ENCODE measurements at places on chromosomes 1 and 21. TPM values are rescaled to one million over a fixed set of nuclear protein-coding genes. Genes with fewer than 3 reads are reported as not detected.

DNA sequence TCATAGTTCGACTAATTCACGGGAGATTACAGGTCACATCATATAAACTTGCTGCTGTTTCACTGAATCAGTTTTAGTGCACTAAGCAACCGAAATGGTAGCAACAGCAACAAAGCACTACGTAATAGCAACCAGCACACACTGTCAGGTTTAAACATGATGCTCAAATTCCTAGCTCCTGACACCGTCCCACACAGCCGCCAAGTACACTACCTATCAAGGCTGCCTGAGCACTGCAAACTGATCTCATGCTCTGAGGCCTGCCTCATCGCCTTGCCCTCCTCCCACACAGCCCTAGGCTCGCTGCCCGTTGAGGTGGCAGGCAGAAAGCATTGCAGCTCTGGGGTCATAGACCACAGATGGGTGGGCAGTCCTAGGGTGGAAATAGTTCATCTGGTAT is 12.4 kb downstream of the LAMC2 start:
- DNase-seq = no peak

DNA sequence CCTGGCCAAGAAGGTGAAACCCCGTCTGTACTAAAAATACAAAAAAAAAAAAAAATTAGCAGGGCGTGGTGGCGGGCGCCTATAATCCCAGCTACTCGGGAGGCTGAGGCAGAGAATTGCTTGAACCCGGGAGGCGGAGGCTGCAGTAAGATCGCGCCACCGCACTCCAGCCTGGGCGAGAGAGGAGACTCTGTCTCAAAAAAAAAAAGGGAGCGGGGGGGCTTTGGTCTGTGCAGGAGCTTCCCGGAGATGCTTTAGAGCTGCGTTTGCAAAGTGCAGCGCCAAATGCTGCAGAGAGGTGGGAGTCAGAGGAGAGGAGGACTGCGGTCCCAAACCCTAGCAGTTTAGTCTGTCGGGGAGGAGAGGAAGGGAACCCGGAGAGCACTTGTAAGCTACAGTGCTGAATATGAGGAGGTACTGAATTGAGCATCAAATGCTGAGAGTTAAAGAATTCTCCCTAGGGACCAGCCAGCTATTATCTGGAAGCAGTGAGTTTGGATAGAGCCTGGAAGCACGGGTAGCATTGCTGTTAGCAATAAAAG is 569 bp downstream of the FALEC start:
- no peak for DNase-seq

Gene MORN1
- total RNA-seq = 8.0 TPM

GRCh38 chr1:1088029-1088800 is 14.1 kb upstream of the RNF223 start:
- DNase-seq = no peak

Gene CYP4A11
- total RNA-seq = not detected

DNA sequence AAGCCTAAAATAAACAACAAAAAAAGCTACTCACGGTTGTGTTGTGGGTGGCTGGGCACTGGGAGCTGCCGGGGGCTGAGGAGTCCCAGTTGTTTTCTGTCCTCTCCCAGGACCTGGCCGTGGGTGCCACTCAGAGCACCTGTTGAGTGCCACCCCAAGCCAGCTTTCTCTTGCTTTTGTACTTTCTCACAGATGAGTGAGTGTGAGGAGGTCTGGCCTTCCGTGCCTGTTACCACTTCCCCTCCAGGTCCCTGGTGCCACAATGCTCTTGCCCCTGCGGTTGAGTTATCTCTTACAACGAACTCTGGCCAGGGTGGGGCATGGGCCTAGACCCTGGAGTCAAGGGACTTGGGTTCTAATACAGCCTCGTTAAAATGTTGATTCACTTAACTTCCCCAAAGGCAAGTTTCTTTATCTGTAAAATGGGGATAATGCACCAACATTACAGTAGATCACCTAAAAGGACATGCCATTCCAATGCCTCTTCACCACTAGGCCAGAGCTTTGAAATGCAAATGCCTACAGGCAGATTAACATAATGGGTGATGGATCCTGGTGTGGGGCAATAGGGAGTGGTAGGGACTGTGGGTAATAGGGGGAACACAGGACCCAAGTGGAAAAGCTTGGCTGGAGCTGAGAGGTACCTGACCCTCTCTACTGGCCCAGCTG is at the start of gene CNR2:
CNR2 (minus strand) TSS at position 151 of the 669 bp plus-strand sequence. CDS start 37,745 bp downstream, outside the sequence.
- DNase-seq = peak; percentile 52

All from activated CD8-positive, alpha-beta memory T cell treated with anti-CD3 and anti-CD28 coated beads, Interleukin-2, amount 10 ng/mL, durations not matched to agents 7 days and 5 days (primary cell).